LoVo (cell line): ENCODE measurements at places on chromosomes 13 and 19.

GRCh38 chr13:102461302-102461701, 59.5 kb upstream of the FGF14 start:
- no peak for DNase-seq

DNA sequence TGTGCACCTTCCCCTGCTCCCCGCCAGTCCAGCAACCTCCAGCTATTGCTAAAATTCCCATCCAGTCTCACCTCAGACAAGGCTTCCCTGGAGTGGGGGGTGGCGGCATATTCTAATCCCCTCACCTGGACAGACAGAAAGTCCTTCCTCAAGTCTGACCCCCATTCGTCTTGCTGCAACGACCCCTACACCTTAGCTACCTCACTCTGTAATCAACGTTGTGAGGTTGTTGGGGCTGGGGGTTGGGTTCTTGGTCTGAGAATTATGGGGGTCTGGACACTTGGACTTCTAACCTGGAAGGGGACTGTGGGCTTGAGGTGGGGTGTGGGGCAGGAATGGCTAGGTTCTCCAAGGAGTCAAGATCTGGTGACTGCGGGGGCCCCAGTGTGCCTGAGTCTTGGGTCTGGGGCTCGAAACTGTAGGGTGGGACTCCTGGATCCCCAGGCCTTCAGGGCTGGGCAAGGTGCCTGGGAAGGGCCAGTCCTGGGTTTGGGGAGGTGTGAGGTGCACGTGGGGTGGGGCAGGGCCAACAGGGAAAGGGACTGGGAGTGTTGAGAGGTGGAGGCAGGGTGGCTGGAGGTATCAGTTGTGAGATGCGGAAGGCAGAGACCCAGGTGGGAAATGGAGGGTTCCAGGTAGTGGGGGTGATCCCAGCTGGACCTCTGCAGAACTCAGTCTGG, 1.3 kb downstream of the FOXA3 start:
- no peak for DNase-seq

DNA sequence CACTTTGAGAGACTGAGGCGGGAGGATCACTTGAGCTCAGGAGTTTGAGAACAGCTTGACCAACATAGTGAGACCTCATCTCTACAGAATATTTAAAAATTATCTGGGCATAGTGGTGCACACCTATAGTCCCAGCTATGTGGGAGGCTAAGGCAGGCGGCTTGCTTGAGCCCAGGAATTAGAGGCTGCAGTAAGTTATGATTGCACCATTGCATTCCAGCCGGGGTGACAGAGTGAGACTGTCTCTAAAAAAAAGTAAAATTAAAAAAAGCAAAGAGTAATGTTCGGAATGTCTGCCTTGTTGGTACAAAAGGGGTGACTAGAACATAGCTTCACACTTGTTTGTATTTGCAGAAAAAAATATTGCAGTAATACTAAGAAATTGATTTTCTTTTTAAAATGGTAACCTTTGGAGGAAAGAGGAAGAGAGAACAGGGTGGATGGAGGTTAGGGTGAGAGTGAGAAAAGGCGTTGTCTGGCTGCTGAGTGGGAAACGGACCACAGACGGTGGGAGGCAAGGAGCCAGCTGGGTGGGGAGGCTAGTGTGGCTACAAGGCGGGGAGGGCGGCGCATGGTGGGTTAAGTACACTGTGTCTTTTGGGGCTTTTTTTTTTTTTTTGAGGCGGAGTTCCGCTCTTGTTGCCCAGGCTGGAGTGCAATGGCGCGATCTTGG, 10.2 kb downstream of the PPP1R14A start:
- DNase-seq, result no peak

DNA sequence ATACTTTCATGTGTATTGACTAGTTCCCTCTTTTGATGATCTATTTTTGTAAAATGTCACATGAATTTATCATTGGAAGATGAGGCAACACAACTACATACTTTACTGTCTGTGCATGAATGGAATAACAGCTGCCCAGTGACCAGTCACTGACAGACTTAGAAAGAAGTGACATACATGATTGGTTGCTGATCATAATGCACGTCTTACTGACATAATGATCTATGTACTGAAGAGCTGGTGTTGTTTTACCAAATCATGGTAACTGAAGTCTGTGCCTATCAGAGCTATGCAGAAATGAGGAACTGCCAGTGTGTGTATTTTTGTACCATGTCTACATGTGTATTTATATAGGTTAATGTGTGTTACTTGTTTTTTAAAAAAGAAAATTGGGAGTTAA, 26.5 kb downstream of the GPR18 start:
- no peak for DNase-seq

GRCh38 chr19:38869160-38869835, 8.8 kb downstream of the RINL start:
- no peak for DNase-seq

DNA sequence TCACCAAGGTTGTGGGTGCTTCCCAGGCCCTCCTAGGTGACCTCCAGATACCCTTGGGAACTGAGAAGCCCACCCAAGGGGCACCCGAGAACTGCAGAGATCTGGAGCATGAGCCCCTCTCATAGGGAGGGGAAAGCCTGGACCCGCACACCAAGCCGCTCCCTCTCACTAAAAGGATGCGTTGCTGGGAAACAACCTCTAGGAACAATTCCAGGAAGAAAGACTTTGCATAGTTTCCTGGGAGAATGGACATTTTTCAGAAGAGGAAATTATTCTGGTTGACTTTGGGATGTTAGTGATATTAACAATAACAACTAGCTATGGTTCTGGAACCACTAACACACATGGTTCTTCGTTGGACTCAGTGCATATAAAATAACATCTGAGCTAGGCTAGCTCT, 64.6 kb downstream of the SLC7A1 start:
- DNase-seq, result no peak

GRCh38 chr13:21673539-21673788, 2.6 kb downstream of the FGF9 start:
- no peak for DNase-seq

DNA sequence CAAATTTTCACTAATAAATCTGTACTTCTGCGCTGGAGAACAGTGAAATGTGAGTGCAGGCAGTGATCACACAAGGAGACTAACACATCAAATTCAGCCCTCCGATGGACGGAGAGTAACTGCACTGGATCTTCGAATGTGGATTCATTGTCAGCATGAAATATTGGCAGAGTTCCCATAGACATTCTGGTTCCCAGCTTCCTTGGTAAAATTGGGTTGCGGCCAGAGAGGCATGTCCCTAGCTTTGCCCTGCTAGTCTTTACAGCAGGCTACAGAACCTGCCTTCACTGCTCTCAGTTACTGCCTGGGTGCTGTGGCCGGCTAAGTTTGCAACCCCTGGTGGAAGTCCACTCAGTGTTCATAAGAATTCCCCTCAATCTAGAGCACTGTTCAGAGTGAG, 32.3 kb upstream of the UQCRFS1 start:
- no peak for DNase-seq

DNA sequence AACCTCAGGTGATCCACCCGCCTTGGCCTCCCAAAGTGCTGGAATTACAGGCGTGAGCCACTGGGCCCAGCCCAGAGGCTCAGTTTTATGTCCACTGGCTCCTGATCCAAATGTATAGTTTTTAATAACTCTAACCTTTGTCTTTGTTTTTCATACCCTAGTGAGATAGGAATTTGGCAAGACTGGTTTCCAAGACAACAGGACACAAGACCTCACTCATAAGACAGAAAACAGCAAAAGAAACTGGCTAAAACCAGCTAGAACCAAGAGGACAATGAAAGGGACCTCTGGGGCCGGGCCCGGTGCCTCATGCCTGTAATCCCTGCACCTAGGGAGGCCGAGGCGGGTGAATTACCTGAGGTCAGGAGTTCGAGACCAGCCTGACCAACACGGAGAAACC, 27.6 kb downstream of the CPT1C start:
- no peak for DNase-seq

DNA sequence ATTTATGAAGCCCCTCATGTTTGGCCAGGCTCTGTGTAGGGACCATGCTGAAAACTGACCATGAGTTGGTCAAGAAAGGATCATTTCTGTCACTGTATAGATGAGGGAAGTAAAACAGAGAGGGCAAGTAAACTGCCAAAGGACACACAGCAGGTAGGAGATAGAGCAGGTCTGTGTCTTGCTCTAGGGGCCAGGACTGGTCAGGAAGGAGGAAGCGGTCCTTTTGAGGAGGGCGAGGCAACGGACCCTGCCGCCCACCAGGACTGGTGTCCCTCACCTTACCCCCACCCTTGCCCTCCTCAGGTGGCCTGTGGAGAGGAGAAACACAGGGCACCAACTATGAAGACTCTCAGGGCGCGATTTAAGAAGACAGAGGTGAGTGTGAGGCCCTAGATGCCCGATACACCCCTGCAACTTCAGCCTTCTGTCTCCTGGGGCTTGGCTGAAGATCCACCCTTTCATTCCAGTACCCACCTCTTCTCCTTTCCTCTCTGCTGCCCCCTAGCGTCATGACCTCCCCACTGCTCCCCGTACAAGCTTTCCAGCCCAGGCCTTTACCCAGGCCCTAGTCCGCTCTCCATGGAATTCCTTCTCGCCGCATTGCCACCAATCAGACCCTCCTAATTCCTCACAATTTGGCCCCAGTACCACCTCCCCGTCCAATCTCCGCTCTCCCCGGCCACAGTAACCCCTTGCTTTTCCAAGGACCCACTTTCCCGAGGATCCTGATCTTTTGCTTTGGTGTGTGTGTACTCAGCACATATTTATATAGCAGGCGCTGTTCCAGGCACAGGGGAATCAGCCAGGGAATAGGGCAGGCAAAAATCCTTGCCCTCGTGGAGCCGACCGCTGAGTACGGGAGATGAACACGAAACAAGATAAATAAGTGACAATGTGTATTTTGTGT, 3.9 kb downstream of the ANKRD24 start:
- DNase-seq, result peak; percentile 68

- no peak for DNase-seq
Observed at GRCh38 chr13:101399365-101399764, 16.9 kb downstream of the NALCN start.

DNA sequence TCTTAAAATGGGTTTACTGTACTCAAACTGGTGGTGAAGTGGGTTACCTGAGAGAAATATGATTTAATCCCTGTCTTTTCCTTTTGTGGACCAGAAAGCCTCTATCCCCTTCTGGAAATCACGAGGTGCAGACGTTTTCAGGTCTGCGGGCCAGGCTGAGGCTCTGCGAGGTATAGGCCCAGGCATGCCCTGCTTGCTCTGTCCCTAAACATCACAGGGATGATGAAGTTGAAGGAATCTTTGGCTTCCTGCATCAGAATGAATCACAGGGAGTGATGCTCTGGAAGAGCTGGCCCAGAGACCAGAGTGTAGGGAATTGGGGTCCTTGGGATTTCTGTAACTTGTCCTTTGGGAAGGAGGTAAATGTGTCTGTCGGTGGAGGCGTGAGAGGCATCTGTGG, 18.4 kb upstream of the CHST8 start:
- no peak for DNase-seq

DNA sequence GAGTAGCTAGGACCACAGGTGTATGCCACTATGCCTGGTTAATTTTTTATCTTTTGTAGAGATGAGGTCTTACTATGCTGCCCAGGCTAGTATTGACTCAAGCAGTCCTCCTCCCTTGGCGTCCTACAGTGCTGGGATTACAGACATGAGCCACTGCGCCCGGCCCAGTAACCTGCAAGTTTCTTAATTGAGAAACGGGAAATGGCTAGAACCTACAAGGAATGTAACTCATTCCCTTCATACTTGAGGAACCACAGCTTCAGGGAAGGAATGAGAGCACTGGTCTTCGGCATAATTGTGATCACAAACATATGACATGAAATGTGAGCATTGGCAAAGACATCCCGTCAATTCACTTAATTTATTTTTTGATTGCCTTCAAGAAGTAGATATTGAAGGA, 157.0 kb downstream of the KLF5 start:
- DNase-seq, result peak; percentile 65

DNA sequence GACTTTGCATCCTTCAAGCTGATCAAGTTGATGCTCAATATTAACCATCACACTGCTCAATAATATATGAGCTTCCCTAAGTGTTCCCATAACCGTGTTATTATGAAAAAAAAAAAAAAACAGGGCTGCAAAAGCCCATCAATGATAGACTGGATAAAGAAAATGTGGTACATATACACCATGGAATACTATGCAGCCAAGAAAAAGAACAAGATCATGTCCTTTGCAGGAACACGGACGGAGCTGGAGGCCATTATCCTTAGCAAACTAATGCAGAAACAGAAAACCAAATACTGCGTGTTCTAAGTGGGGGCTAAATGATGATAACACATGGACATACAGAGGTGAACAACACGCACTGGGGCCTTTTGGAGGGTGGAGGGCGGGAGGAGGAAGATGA, 58.3 kb downstream of the CACNA1A start:
- DNase-seq, result no peak

DNA sequence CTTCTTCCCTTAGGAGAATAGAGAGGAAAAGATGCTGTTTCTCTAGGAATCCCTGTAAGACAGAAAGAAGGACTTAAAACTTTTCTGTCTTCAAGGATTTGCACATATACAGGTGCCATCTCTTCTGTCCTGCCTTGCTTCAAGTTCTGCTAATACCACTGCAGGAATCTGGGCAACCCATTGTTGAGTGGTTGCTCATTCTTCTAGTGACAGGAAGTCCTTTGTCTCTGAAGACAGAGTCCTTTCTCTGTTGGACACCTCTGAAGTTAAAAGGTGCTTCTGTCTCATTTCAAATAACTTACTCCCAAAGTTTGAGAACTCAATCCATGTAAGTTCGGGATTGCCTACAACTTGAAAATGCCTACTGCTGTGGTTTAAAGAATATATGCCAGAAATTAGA, 114.4 kb upstream of the TMTC4 start:
- no peak for DNase-seq

- DNase-seq, result no peak
Observed at GRCh38 chr13:30319130-30319529, 11.8 kb upstream of the KATNAL1 start.

DNA sequence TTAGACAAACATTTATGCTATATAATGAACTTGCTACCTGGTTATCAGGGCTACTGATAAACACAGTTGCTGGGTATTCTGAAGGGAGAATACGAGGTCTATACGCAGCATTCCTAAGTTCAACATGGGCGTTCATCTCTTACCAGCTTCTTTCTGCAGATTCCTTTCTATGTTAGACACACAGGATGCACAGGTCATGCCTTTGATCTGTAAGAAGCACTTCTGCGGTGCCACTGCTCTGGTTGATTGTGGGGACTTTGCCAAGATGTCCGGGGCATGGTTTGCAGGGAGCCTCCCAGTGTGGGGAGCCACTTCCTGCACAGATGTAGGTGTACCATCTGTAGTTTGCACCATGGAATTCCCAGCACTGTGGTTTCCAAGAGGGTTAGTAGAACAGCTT, 40.9 kb downstream of the ATP7B start:
- DNase-seq, result no peak

- DNase-seq, result no peak
Observed at GRCh38 chr13:64538711-64539110, 2691.4 kb downstream of the PCDH9 start.

- no peak for DNase-seq
Observed at GRCh38 chr13:100546713-100547405, 41.7 kb downstream of the GGACT start.

GRCh38 chr13:47846886-47847285, 154.2 kb downstream of the SUCLA2 start:
- no peak for DNase-seq

GRCh38 chr19:941292-942132, 15.7 kb downstream of the ARID3A start:
- no peak for DNase-seq
